ENCODE measurements at places on chromosomes 6 and 20.

DNA sequence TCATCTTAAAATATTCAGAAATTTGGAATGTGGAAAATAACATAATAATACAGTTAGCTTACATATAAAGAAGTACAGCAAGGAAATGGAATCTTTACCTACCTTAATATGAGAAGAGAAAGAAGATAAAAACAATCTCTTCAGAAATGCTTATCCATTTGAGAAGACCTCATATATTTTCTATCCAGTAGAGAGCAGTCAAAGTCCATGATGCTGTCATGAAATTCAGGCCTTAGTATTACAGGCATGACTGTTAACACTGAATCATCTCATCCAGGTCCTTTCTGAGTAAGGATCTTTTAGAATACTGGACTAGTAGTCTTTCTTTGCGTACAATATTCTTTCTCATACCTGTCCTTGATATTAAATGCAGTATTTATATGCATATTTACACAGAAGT, 713.4 kb downstream of the CD109 start:
- DNase-seq = no peak

DNA sequence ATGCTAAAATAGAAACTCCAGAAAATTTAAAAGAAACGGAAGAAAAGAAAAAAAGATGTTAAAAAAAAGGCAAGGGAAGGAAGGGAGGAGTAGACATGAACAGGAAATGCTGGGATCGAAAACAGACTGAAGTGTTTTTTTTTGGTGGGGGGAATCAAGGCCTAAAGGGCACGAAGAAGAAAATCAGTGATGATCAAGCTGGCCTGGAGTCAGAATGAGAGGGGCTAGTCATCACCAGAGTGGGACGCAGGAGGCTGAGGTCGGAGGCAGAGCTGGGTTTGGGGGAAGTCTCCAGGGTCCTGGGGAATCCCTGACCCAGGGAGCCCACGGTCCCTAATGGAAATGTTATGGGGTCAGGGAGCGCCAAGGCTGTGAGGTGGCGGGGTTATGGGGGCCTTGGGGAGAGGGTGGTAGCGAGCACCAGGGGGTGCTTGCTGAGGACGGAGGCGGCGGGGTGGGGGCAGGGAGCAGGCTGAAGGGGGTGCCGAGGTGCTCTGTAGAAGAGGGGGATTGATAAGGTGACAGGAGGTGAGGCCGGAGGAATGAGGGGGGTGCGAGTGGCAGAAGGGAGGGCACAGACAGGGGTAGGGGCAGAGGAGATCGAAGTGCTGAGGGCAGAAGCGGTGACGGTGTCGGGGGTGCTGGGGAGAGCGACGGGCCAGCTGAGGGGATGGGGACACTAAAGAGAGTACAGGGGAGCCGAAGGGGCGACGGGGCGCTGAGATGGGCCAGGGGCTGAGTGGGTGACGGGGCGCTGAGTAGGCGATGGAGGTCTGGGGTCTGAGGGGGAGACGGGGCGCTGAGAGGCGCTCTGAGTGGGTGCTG, 684 bp downstream of the ZNFX1 start:
- no peak for DNase-seq

DNA sequence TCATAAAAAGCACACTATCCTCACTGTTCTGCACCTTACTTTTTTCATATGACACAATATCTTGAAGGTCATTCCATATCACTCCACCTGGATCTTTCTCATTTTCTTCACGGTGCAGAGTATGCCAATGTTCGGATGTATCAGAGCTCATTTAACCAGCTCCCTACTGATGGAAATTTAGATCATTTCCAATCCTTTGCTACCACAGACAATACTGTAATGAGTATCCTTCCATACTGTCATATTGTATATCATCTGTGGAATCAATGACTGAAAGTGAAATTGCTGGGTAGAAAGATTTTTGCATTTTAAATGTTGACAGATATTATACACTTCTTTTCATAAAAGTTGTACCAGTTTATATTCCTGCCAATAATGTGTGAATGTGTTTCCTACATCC, 2.2 kb upstream of the RAB44 start:
- DNase-seq = no peak

GRCh38 chr6:40978687-40979289, 60.2 kb downstream of the UNC5CL start:
- DNase-seq = no peak

DNA sequence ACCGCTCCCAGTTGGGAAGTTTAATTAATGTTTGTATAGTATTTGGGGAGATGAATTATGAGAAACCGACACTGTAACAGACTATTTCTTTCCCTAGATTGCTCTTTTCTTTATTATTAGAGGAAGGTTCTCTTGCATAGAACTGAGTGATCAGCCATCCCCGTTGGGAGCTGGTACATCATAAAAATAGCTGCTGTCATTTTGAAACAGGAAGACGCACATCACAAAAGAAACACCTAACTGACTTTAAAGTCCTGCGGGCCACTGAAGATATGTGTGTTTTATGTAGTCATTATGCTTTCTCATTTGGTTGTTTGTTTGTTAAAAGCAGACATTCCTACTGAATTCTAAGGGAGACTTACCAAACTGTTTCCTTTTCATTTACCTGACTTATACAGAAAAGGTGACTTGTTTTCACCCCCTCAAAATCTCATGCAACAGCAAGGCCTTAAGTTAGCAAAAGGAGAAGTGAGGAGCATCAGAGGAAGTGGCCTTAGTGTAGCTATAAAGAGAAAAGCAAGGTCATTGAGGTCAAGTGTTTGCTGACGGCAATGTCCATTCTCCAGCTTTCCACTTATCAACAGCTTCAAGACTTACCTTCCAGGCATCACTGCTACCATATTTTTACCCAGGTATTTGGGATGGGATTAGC, 91.0 kb downstream of the PKHD1 start:
- DNase-seq = no peak

Data from NCI-H1105 (cell line).